Activated CD4-positive, alpha-beta T cell treated with anti-CD3 and anti-CD28 coated beads, Interleukin-2, amount 10 ng/mL, durations not matched to agents 7 days and 5 days (primary cell): ENCODE measurements at places on chromosomes 4 and X. TPM values are rescaled to one million over a fixed set of nuclear protein-coding genes. Genes with fewer than 3 reads are reported as not detected.

PTPN13 gene
- total RNA-seq: 2.6 TPM

IQSEC2 gene
- 0.10 TPM for total RNA-seq

TMEM150C gene
- total RNA-seq: not detected

FRG2 gene
- not detected for total RNA-seq

OPHN1 gene
- 0.07 TPM for total RNA-seq

ZNF141 gene
- total RNA-seq: 25.9 TPM

- DNase-seq: no peak
Observed at GRCh38 chr4:145731028-145731427, 51.1 kb downstream of the C4orf51 start.

- DNase-seq: no peak
Observed at GRCh38 chr4:141638230-141638629, 1.8 kb downstream of the IL15 start.

- peak; percentile 45 for DNase-seq
Observed at GRCh38 chrX:130171446-130172126, at the start of gene RAB33A. RAB33A (plus strand) TSS chrX:130171962; CDS start chrX:130172063, 101 bp downstream.

- DNase-seq: no peak
Observed at GRCh38 chr4:1032861-1033260, 21.4 kb downstream of the FGFRL1 start.

GRCh38 chr4:24433515-24434214 is 150.7 kb downstream of the DHX15 start:
- DNase-seq: no peak

DNA sequence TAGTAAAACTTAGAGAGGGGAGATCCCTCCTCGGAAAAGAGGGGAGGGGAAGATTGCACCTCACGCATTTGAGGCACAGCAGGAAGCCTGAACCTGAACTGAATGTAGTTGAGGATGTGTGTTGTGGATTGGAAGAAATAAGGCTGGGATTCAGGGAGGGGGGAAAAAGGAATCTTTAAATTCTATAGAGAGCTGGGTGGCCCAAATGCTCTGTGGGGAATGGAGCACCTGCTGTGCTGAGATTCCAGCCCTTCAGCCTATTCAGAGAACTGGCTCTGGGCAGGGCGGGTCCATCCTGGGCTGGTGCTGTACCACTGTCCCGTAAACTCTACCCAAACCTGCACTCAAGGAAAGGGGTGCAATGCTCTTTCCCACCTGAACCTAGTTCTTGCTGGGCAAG is 4.1 kb downstream of the FOXO4 start:
- DNase-seq: no peak

GRCh38 chrX:53316111-53316859 is 34.9 kb upstream of the IQSEC2 start:
- no peak for DNase-seq

- no peak for DNase-seq
Observed at GRCh38 chr4:148776941-148777340, 334.7 kb upstream of the NR3C2 start.

- no peak for DNase-seq
Observed at GRCh38 chrX:122512561-122513072, 671.5 kb upstream of the GRIA3 start.

- no peak for DNase-seq
Observed at GRCh38 chr4:135564090-135564489, 1362.5 kb upstream of the PABPC4L start.

GRCh38 chrX:15475486-15475885 is 17.6 kb downstream of the PIR start:
- DNase-seq: no peak

GRCh38 chrX:136767104-136767941 is 13.4 kb downstream of the ARHGEF6 start:
- peak; percentile 55 for DNase-seq
